Eye (tissue), 1 donor: ENCODE measurements at places on chromosomes 1 and 21.

GRCh38 chr1:224816062-224816461 lies 113.4 kb upstream of the DNAH14 start:
- no peak for DNase-seq

DNA sequence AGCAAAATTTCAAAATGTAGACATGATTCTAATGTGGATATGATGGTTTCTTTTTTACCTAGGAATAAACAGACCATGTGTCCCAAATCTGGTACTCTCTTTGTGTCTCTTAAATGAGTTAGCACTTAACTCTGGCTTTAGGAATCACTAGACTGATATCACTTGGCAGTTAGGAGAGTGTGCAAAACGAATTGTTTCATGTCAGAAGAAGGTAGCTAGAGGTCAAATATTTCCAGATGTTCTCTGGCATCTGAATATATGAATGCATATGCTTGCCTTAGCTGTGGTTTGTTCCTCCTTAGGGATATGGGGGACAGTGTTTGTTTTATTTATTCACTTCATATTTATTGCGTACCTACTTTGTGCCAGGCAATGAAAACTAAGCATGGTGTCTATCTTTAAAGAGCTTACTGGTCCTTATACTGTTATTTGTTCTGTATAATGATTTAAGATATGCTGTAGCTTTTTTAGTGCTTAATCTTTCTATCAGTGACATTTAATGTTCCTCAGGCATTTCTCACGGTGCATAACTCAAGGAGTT lies 65.2 kb downstream of the LRRC8C start:
- DNase-seq: no peak

GRCh38 chr1:52403566-52404115 lies 582 bp downstream of the ORC1 start:
- no peak for DNase-seq

- DNase-seq: no peak
These were observed 49.4 kb downstream of the SPATA46 start for GRCh38 chr1:162327144-162327787.

- no peak for DNase-seq
These were observed 4.9 kb upstream of the PTGFRN start for GRCh38 chr1:116904791-116905320.

GRCh38 chr1:21874778-21875547 lies 62.1 kb downstream of the HSPG2 start:
- peak; percentile 11 for DNase-seq

- DNase-seq: no peak
These were observed 142.8 kb upstream of the DNAH14 start for GRCh38 chr1:224786533-224787250.

- DNase-seq: no peak
These were observed 97.4 kb upstream of the KRTAP19-8 start for GRCh38 chr21:31135531-31136184.

- peak; percentile 35 for DNase-seq
These were observed 711.2 kb downstream of the MRPL39 start for GRCh38 chr21:24895885-24896734.

GRCh38 chr1:119285482-119285881 lies 83.1 kb upstream of the HAO2 start:
- no peak for DNase-seq

GRCh38 chr1:193769651-193770050 lies 583.2 kb upstream of the B3GALT2 start:
- DNase-seq: no peak

DNA sequence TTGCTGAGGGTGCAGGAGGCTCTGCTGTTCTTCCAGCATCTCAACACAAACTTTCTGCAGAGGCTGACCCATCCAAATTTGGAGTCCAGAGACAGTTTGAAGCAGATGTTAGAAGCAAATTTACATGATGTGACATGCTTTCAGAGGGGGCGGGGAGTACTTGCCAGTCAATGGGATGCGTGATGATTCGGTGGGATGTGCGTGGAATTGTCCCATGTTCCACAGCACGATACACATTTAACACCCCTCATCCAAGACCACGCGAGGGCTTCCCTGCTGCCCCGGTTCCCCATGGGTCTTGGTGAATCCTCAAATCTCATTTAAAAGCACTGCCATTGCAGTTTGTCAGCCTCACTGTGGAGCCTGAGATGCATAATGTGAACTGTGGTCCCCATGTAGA lies 78.6 kb upstream of the TLR5 start:
- no peak for DNase-seq

- no peak for DNase-seq
These were observed 5.9 kb upstream of the DHX9 start for GRCh38 chr1:182833271-182833670.

DNA sequence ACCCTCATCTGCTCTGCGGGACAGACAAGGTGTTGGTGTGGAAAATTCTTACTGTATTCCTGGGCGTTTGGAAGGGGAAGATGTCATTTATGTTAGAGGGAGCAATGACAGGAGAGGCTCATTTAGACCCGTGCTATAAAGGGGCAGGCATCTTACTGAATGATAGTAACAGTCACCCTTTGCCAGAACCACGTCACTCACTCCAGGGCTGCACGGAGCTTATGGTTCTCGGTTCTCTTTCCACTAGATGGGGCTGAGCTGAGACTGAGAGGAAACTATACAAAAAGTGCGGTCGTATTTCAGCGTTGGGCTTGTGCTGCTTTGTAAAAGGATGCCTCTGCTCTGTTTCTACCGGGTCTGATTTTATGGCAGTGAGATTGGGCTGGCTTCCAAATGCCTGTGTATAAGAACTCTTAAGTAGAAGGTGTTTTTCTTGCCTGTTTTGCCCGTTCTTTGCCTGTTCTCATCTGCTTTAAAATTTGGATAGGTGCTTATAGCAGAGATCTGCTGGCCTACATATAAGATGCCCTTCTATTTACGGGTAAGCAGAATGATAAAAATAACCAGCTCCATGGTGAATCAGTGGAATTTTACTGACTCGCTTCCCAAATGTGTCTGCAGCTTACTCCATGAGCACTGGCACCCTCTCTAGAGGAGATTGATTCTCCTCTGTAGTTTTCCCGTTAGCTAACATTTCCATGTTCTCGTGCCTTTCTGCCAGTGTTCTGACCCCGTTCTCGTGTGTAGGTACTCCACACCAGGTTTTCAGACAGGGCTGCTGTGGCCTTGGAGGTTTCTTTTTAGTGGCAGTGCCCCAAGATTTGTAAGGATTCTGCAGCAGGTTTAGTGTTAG lies 55.9 kb downstream of the MRPS6 start:
- DNase-seq: peak; percentile 87

- no peak for DNase-seq
These were observed 112.3 kb downstream of the AK5 start for GRCh38 chr1:77394166-77394565.

GRCh38 chr1:202135221-202135721 lies 9.3 kb downstream of the ARL8A start:
- peak; percentile 89 for DNase-seq

- no peak for DNase-seq
These were observed 124.7 kb downstream of the HIVEP3 start for GRCh38 chr1:41794031-41794430.

DNA sequence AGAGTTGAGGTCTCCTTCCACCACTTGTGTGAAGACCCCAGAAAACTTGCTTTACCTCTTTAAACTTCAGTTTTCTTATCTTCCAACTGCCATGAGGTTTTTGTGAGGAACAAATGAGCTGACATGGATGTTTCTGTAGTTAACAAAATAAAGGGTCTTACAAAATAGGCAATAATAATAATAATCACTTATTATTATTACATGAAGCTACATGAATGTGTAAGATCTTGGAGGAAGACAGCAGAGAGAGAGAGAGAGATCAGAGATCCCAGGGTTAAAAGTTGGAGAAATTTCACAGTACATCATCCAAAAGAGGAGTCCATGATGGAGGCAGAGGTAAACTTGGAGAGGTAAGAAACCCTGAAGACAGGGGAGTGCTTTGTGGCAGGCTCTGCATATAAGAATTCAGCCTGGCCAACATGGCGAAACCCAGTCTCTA lies 10.7 kb downstream of the RCC1 start:
- no peak for DNase-seq

- no peak for DNase-seq
These were observed 3.0 kb upstream of the RIT1 start for GRCh38 chr1:155913969-155914757.

DNA sequence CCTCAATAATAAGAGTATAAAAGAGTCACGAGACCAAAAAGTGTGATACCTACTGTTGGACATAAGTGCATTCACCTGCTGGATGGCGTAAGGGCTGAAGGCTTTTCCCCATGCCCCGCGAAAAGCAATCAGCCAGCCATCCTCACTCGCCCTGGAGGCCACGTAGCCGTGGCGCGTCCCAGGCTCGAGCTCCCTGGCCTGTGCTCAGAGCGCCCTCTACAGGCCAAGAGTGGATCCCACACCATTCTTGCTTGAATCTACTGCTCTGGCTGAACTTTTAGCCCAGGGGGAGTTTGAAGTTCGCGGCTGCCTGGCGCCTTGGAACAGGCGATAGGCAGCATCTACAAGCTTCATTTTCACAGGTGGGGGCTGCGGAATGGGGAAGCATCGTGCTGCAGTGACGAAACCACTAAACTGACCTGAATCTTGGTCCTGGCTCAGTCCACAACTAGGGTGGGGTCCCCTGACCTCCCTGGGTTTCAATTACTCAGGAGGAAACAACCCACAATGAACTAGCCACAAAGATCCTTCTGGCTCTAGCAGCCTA lies 70.3 kb upstream of the SERBP1 start:
- DNase-seq: peak; percentile 96

DNA sequence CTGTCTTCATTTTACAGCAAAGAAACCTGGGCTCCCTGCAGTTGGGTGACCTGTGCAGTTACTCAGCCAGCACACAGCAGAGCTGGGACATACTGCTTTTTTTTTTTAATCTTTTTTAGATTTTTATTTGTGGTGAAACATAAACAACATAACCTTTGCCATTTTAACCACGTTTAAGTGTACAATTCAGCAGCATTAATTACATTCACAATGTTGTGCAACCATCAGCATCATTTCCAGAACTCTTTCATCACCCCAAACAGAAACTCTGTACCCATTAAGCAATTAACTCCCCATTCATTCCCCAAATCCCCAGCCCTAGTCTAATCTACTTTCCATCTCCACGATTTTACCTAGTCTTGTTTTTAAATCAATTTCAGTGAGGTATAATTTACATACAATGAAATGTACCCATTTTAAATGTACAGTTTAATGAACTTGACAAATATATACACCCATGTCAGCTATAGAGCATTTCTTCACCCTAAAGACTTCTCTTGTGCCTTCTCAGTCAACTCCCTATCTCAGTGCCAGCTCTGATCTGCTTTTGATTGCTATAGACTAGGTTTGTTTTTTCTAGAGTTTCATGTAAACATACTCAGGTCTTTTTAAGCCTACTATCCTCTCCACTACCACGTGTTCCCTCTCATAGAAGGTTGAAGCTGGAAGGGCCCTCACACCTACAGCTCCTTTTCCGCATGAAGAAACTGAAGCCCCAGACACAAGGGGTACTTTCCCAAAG lies 37.8 kb upstream of the C8B start:
- DNase-seq: no peak

DNA sequence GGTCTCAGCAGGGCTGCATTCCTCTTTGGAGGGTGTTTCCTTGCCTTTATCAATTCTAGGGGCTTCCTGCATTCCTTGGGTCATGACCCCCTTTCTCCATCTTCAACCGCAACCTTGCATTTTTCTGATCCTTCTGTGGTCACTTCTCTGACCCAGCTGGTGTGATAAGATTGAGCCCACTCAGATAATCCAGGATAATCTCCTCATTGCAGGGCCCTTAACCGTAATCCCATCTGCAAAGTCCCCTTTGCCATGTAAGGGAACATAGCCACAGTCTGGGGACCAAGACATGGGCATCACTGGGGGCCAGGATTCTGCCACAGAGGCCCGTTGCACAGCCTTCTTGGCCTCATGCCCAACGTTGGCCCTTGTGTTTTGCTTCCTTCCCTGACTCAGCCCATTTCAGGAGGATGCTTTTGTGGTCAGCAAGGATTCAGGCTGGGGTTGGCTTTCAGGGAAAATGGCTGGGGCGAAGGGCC lies 35.0 kb upstream of the IL19 start:
- no peak for DNase-seq

DNA sequence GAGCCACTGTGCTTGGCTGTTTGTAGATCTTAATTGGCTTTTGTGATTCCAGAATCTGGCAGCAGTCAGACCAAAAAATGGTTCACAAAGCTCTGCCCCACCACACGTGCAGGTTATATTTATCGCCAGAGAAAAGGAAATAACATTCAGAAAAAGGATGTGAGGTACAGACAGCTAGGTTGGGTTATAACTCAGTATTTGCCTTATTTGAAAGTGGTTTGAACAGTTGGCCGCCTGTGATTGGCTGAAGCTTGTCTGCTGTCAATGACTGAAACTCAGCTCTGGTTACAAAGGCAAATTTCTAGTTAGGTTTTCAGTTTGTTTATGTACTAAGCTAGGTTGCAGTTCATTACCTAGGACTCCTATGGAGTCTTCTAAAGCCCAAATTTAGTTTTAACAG lies 9.6 kb downstream of the SH3BGR start:
- DNase-seq: no peak

DNA sequence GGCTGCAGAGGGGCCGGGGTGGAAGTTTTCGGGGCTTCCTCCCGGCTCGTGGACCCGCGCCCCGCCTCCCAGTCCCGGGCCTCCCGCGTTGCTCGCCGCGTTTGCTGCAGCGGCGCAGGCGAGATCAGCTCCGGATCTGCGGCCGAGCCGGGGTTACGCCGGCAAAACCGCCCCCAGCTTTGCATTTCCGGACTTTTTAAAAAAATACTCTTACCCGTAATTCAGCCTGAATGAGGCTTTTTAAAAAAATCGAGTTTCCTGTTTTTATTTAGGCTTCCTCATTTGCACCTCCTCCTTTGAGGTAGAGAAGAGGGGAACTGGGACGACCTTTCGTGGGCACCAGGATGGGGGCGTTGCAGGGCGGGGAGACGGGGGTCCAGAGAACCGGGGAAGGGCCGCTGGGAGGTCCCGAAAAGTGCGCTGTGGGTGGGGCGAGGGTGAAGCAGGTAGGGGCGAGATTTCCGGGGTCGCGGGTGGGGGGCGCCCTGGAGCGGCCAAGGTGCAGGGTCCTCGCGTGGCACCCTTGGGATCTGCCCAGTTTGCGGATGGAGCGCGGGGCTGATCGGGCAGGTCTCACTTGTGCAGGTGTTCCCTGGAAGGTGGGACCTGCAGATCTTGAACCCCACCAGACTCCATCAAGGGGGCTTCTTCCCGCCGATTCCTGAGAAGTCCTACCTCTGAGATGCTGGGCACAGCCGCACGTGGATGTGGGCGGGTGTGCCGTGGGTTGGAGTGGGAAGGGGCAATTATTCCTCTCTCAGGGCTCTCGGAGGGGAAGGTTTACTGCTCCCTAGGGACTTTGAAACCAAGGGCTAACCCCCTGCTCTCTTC lies 1.1 kb downstream of the PIK3CD start:
- no peak for DNase-seq

GRCh38 chr1:28986306-28986910 lies 72.0 kb downstream of the EPB41 start:
- DNase-seq: no peak

DNA sequence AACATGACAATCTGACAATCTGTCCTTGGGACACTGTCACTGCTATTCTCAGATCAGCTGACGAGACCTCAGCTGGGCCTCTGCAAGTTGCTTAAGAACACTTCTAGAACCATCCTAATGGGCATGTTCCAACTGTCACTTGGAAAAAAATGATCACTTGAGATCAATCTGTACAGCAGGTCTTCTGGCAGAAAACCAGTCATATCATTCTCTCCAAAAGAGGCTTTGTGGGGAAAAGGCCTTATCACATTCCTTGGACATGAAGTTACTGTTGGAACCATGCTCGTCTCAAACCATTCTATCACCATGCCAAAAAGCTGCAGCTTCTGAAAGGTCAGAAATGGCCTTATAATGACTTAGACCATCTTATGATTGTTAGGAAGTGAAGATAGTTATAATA lies 744.2 kb downstream of the USP25 start:
- no peak for DNase-seq

- peak; percentile 71 for DNase-seq
These were observed 56.7 kb downstream of the MRPS6 start for GRCh38 chr21:34129901-34130715.
